Immature natural killer cell (primary cell): ENCODE measurements at places on chromosomes 5 and 9. TPM values are rescaled to one million over a fixed set of nuclear protein-coding genes. Genes with fewer than 3 reads are reported as not detected.
A peak's percentile ranks its signal among the peaks of the same experiment; 100 is the strongest.

DNA sequence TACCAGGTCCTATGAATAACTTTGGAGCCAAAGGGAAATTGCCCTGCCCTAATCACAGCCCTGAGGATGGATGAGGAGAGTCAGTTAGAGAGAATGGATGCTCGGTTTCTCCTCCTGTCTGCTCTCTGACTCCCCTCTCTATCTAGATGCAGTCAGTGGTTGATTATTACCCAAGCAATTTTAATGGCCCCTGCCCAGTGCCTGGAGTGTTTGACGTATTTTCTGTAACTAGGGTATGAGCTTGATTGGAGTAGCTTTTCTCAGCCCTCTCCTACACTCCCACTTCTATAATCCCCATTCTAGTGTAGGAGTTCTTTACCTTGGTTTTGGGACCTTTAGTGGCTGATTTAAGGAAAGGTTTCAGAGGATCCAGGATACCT is 60.4 kb downstream of the DOCK2 start:
- no peak for DNase-seq
- no peak overlapping the region for H3K27ac ChIP-seq
- H3K36me3 ChIP-seq: peaks cover 45% of the 10 kb centered on the region
- H3K27me3 ChIP-seq: no peaks in the 10 kb centered on the region

GRCh38 chr9:114034196-114034595 is 43.9 kb downstream of the AMBP start:
- DNase-seq: no peak
- peaks cover 4% of the 10 kb centered on the region for H3K27me3 ChIP-seq
- H3K36me3 ChIP-seq: peaks cover 4% of the 10 kb centered on the region
- no peak overlapping the region for H3K4me3 ChIP-seq
- H3K27ac ChIP-seq: no peak overlapping the region

GRCh38 chr5:100905259-100905914 is 2.3 kb upstream of the ST8SIA4 start:
- no peak for DNase-seq
- H3K4me3 ChIP-seq: peak overlapping the region; percentile 91
- peaks cover 16% of the 10 kb centered on the region for H3K27me3 ChIP-seq
- H3K4me1 ChIP-seq: peaks cover 31% of the 10 kb centered on the region
- H3K36me3 ChIP-seq: no peaks in the 10 kb centered on the region
- peak overlapping the region; percentile 99 for H3K27ac ChIP-seq

GRCh38 chr5:142618130-142618523 is 67.8 kb downstream of the FGF1 start:
- H3K27ac ChIP-seq: no peak overlapping the region
- DNase-seq: no peak
- no peaks in the 10 kb centered on the region for H3K36me3 ChIP-seq
- peaks cover 3% of the 10 kb centered on the region for H3K27me3 ChIP-seq
- H3K4me3 ChIP-seq: no peak overlapping the region

- DNase-seq: no peak
- no peak overlapping the region for H3K4me3 ChIP-seq
- no peak overlapping the region for H3K27ac ChIP-seq
Measured at GRCh38 chr5:158283397-158283796, 424.5 kb upstream of the CLINT1 start.

DNA sequence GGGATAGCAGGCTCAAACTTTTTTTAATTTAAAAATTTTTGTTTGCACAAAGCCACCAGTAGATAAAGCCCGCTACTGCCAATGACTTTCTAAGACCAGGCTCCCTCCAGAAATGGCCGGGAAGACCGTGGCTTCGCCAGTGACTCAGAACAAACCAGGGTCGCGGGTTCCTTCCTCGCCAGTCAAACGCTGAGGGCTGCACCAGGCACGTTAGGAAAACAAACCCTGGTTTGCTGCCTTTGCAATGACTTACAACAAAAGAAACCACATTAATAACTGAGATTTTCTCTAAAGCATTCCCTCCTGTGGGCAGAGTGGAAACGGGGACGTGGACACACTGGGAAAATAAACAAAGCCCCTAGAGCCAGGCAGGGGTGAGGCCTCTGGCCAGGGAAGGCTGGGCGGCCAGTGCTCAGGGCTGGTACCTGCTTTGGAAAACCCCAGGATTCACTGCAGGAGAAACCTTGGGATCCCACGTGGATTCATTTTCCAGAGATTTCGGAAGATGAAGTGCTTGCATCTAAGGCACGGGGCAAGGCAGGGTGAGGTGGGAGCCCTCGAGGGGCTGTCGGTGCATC is 3.8 kb downstream of the PRRX2 start:
- no peak overlapping the region for H3K27ac ChIP-seq
- no peak for DNase-seq
- no peaks in the 10 kb centered on the region for H3K4me1 ChIP-seq
- no peak overlapping the region for H3K4me3 ChIP-seq
- no peaks in the 10 kb centered on the region for H3K36me3 ChIP-seq

DNA sequence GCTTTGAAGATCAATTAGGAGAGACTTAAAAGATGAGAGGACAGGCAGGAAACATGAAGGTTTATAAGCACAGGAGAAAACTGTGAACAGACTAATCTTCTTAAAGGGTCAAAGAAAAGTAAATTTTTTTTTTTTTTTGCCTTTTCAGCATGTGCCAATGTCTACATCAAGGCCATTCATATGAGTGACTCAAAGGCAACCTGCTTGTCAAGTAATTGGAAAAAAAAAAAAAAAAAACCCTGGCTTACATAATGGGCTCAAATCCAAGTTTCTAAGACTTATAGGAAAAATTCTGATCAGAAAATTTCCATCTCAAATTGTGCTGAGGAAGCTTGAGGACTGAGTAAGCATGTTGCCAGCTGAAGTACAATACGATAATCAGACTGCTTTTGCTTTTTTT is 15.9 kb downstream of the PPP2R2B start:
- H3K4me1 ChIP-seq: peaks cover 50% of the 10 kb centered on the region
- no peak for DNase-seq
- peaks cover 22% of the 10 kb centered on the region for H3K36me3 ChIP-seq
- no peaks in the 10 kb centered on the region for H3K27me3 ChIP-seq
- no peak overlapping the region for H3K4me3 ChIP-seq

- peaks cover 3% of the 10 kb centered on the region for H3K36me3 ChIP-seq
- H3K27me3 ChIP-seq: peaks cover under 1% of the 10 kb centered on the region
- no peak overlapping the region for H3K27ac ChIP-seq
- no peaks in the 10 kb centered on the region for H3K4me1 ChIP-seq
Measured at GRCh38 chr5:40660751-40661150, 19.0 kb upstream of the PTGER4 start.

The IGFBPL1 gene
- not detected for polyA plus RNA-seq

The LMBRD2 gene
- polyA plus RNA-seq: 3.0 TPM
